ENCODE measurements at places on chromosomes 1 and 21. TPM values are rescaled to one million over a fixed set of nuclear protein-coding genes. Genes with fewer than 3 reads are reported as not detected.

MAN1C1 gene
- total RNA-seq, result 0.88 TPM

LCA5L gene
- not detected for total RNA-seq

ANGPTL1 gene
- total RNA-seq, result not detected

KIF26B gene
- not detected for total RNA-seq

PLA2G2C gene
- total RNA-seq, result 0.17 TPM

LRRC39 gene
- 1.00 TPM for total RNA-seq

RUNX1 gene
- total RNA-seq, result 121 TPM

KRTAP19-1 gene
- total RNA-seq, result not detected

GPR3 gene
- total RNA-seq, result 0.64 TPM

GRCh38 chr1:54850069-54850730, 36.8 kb downstream of the DHCR24 start:
- H3K36me3 ChIP-seq, result peaks cover 6% of the 10 kb centered on the region
- peaks cover 6% of the 10 kb centered on the region for H3K4me1 ChIP-seq
- H3K4me3 ChIP-seq, result no peak overlapping the region
- DNase-seq, result peak; percentile 20

- peaks cover 42% of the 10 kb centered on the region for H3K4me1 ChIP-seq
- no peaks in the 10 kb centered on the region for H3K27me3 ChIP-seq
- peaks cover 15% of the 10 kb centered on the region for H3K36me3 ChIP-seq
- DNase-seq, result no peak
- peak overlapping the region; percentile 97 for H3K27ac ChIP-seq
These were observed 1.0 kb downstream of the KRTCAP2 start for GRCh38 chr1:155171836-155172731.

- H3K36me3 ChIP-seq, result no peaks in the 10 kb centered on the region
- DNase-seq, result no peak
- no peak overlapping the region for H3K4me3 ChIP-seq
- H3K27me3 ChIP-seq, result no peaks in the 10 kb centered on the region
These were observed 3.7 kb upstream of the RUNX1 start for GRCh38 chr21:35052801-35053200.

GRCh38 chr1:224621813-224622682, 5.9 kb downstream of the CNIH3 start:
- H3K27me3 ChIP-seq, result peaks cover 47% of the 10 kb centered on the region
- peaks cover 37% of the 10 kb centered on the region for H3K4me1 ChIP-seq
- peaks cover 15% of the 10 kb centered on the region for H3K36me3 ChIP-seq
- DNase-seq, result no peak

DNA sequence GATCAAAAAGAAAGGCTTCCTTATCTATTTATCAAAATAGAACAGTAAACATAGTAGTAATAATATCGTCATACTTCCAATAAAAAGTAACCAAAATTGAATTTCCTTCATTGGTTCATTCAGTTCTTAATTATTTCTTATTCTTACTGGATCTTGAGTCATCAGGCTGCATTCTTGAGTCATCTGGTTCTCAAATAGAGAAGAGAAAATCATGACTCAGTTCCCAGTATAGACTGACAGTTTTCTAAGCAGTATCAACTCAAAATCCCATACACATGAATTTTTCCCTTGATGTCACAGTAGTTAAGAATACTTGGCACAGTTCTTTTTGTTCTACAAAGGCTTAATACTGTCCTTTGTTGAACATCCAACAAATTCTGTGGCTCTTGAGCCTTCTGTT, 626.9 kb upstream of the ADGRL4 start:
- no peaks in the 10 kb centered on the region for H3K27me3 ChIP-seq
- DNase-seq, result no peak
- no peak overlapping the region for H3K4me3 ChIP-seq

GRCh38 chr1:204649721-204650521, 35.6 kb downstream of the LRRN2 start:
- no peak overlapping the region for H3K27ac ChIP-seq
- H3K4me3 ChIP-seq, result no peak overlapping the region
- H3K27me3 ChIP-seq, result peaks cover 26% of the 10 kb centered on the region
- no peak for DNase-seq

DNA sequence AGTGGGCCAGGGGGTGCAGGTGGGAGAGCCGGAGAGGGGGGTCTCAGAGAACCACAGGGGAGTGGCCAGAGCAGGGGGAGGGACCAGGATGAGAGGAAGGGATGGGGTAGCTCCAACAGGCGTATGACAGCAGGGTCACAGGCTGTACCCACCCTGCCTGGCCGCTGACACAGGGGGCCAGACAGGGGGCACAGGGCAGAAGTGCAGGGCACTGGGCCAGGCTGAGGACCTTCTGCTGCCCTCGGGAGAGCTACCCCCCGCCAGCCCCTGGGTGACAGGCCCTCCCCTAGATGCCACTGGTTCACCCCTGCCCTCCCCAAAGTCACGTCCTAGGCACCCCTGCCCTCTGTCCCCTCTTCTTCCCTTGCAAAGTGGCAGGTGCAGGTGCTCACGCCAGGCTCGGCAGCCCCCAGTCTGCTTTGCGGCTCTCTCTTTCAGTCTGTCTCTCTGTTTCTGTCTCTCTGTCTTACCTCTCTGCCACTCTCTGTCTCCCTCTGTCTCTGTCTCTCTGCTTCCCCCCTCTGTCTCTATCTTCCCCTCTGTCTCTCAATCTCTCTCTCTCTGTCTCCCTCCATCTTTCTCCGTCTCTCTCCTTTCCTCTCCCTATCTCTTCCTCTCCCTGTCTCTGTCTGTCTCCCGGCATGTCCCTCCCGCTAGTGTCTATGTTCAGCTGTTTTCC, 48.5 kb downstream of the WNT9A start:
- no peak overlapping the region for H3K27ac ChIP-seq

DNA sequence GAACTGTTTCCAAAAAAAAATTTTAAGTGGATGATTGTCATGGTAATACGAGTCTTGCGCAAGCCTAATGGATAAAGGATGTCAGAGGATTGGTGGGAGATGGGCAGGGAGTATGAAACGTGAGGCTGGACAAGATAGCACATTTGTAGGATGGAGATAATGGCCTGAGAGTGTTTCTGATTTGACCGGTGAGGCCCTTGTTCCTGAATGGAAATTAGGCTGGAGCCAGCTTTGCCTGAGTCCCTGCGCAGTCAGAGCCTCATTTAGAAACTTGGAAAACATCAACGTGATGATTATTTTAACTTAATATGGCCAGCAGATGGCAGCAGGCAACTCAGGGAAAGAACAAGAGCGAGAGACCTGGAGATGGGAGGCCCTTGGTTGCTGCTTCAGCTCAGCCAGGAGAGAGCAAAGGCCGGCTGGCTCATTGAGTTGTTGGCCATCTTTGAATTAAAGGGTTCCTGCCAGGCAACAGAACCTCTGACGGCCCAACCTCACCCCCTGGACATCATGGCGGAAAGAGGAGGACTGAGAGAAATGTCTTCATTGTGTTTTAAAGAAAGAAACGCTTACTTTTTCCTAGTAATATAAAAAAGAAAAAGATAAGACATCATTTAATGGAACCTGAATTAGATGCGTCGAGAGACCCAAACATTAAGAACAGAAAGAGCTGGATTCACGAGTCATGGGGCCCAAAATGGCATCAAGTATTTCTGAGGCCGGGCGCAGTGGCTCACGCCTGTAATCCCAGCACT, 80.3 kb downstream of the SELENOF start:
- DNase-seq, result no peak
- peaks cover 3% of the 10 kb centered on the region for H3K27me3 ChIP-seq
- no peak overlapping the region for H3K4me3 ChIP-seq
- no peaks in the 10 kb centered on the region for H3K36me3 ChIP-seq
- H3K27ac ChIP-seq, result no peak overlapping the region

GRCh38 chr1:54391450-54392209, 14.6 kb downstream of the SSBP3 start:
- no peak overlapping the region for H3K4me3 ChIP-seq
- no peak for DNase-seq
- peak overlapping the region; percentile 22 for H3K27ac ChIP-seq
- H3K36me3 ChIP-seq, result peaks cover 4% of the 10 kb centered on the region
- H3K27me3 ChIP-seq, result no peaks in the 10 kb centered on the region

- no peak overlapping the region for H3K4me3 ChIP-seq
- H3K27ac ChIP-seq, result no peak overlapping the region
- no peaks in the 10 kb centered on the region for H3K4me1 ChIP-seq
- no peak for DNase-seq
These were observed 110.2 kb downstream of the NAV1 start for GRCh38 chr1:201648907-201649721.

DNA sequence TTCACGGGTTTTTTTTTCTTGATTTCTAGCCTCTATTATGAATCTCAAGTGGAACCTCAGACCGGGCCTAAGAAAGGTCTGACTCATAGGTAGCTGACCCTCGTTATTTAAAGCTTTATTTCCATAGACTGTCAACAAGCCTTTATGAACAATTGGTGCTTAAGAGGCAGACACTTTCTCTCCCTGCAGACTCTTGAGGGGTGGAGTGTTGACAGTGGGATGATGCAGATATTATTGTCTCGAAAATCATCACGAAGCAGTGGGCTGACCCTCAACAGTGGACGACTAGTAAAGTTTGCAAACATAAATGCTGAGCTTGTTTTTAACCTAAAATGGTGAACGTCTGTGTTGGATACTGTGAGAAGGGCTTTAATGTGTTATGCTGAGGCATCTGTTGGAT, 1.8 kb downstream of the SFT2D2 start:
- H3K36me3 ChIP-seq, result peaks cover 7% of the 10 kb centered on the region
- H3K4me1 ChIP-seq, result peaks cover 57% of the 10 kb centered on the region
- H3K27me3 ChIP-seq, result peaks cover 3% of the 10 kb centered on the region
- peak overlapping the region; percentile 88 for H3K27ac ChIP-seq
- H3K4me3 ChIP-seq, result peak overlapping the region; percentile 88

- H3K27me3 ChIP-seq, result peaks cover 19% of the 10 kb centered on the region
- no peaks in the 10 kb centered on the region for H3K36me3 ChIP-seq
- DNase-seq, result no peak
- peaks cover 6% of the 10 kb centered on the region for H3K4me1 ChIP-seq
- no peak overlapping the region for H3K27ac ChIP-seq
- no peak overlapping the region for H3K4me3 ChIP-seq
These were observed 506.9 kb downstream of the PTPRU start for GRCh38 chr1:29743264-29743663.

DNA sequence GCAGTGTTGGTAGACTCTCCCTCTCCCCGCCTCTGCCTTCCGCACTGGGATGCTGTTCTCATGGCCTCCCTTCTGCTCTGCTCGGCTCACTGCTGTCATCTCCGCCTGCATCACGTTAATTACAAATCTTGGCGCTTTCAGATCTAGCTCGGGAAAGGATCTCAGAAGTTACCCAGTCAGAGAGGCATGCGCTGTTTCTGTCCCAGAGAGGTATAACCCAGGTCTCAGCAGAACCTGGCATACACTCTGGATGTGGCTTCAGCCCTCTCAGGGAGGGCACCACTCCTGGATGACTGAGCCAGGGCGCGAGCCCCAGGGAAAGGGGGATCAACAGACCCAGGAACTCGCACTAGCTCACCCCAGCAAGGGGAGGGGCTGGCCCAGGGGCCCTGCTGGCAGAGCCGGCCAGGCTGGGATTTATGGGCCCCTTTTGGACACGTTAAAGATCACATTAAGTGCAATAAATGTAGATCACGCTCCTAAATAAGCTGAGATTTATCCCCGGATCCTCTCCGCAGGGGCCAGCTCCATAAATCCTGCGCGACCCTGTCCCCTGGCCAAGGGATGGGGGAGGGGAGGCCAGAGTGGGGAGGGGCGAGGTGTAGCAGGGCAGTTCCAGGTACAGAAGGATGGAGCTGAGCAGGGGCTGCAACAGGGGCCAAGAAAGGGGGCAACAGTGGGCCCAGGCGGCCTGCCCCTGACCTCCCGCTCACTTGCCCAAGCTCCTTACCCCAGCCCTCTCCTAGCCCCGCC, 101.3 kb upstream of the ZBTB40 start:
- no peaks in the 10 kb centered on the region for H3K36me3 ChIP-seq
- peaks cover 2% of the 10 kb centered on the region for H3K4me1 ChIP-seq
- H3K27me3 ChIP-seq, result peaks cover 48% of the 10 kb centered on the region
- H3K27ac ChIP-seq, result no peak overlapping the region
- no peak overlapping the region for H3K4me3 ChIP-seq

DNA sequence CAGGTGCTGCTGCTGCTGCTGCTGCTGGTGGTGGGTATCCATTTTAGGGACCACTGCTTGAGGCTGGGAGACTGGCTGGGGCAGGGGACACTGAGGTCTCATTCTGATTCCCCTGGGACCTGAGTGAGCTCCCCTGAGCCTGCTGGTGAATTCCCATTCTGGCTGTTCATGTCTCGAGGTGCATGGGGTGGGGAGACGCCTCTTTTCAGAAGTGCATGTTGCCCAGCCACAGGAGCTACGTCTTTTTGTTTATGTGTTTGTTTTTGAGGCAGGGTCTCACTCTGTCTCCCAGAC, 133.4 kb downstream of the RHOU start:
- no peak overlapping the region for H3K27ac ChIP-seq
- H3K27me3 ChIP-seq, result no peaks in the 10 kb centered on the region
- no peak overlapping the region for H3K4me3 ChIP-seq
- no peaks in the 10 kb centered on the region for H3K36me3 ChIP-seq
- H3K4me1 ChIP-seq, result no peaks in the 10 kb centered on the region

GRCh38 chr1:5098981-5099385, 444.6 kb downstream of the AJAP1 start:
- no peaks in the 10 kb centered on the region for H3K36me3 ChIP-seq
- no peak overlapping the region for H3K27ac ChIP-seq
- no peaks in the 10 kb centered on the region for H3K4me1 ChIP-seq
- H3K27me3 ChIP-seq, result peaks cover 6% of the 10 kb centered on the region
- DNase-seq, result no peak

DNA sequence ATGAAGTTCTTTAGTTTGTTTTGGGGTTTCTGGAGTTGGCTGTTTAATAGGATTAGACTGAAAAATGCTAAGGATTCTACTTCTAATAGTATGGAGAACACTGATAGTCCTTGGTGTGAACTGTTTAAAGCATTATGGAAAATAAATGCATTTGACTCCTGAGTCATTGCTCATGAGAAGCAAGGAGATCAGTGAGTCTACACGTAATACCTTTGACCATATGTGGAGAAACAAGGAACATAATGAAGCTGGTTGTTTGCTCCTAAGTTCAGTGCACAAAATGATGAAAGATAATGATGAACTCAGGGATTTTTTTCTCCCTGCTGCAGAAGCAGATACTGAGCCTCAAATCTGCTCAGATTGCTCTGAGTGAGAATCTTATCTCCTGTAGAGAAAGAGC, 158.9 kb upstream of the COL11A1 start:
- H3K4me1 ChIP-seq, result no peaks in the 10 kb centered on the region
- no peak overlapping the region for H3K27ac ChIP-seq
- no peak for DNase-seq
- no peaks in the 10 kb centered on the region for H3K27me3 ChIP-seq

DNA sequence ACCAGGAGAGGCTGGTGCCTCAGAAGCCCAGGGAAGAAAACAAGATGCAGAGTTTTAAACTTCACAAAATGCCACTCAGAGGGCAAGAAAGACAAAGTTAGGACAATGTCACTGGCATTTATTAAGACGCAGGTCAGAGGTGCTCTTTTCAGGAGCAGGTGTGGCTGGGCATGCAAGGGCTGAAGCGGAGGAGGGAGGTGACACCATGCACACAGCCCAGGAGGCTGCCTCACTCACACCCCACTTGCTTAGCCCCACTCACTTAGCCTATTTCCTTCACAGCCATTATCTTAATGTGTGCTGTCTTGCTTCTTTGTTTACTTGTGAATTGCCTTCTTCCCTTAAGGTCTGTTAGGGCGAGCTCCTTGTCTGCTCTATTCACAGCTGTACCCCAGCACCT, 17.2 kb downstream of the HIVEP3 start:
- peaks cover 72% of the 10 kb centered on the region for H3K4me1 ChIP-seq
- H3K4me3 ChIP-seq, result peak overlapping the region; percentile 56
- no peaks in the 10 kb centered on the region for H3K36me3 ChIP-seq
- H3K27me3 ChIP-seq, result no peaks in the 10 kb centered on the region
- H3K27ac ChIP-seq, result peak overlapping the region; percentile 85
- DNase-seq, result no peak

Measured in natural killer cell treated with Interleukin-12 subunit alpha and Interleukin-12 subunit beta and Interleukin-15 and Interleukin-18, amount 100 ng/mL, for 72 hours (primary cell).